ENCODE measurements at places on chromosomes 1 and 21.

GRCh38 chr1:229778794-229779193 lies 152.7 kb downstream of the URB2 start:
- no peak for DNase-seq

DNA sequence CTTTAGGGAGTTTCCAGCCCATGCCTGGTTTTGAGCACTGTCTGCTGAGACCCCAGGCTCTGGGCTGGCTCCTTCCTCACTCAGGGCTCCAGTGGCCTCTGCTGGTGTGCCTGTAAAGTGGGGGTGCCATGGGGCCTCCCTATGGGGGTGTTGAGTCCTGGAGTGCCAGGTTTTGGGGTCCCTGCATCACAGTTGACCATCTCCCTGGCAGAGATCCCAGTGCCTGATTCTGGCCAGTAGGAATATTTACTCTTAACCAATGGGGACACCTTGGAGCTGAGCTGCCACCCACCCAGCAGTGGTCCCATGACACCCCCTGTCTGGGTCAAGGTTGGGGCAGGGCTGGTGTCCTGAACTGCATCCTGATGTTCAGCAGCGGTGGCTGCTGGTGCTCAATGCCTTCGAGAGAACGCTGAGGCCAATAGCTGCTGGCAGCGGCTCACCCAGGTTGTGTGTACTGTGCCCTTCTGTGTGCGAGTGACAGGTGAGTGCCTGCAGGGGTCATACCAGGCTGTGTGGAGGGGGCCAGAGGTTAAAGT lies 9.6 kb upstream of the ZNF669 start:
- no peak for DNase-seq

DNA sequence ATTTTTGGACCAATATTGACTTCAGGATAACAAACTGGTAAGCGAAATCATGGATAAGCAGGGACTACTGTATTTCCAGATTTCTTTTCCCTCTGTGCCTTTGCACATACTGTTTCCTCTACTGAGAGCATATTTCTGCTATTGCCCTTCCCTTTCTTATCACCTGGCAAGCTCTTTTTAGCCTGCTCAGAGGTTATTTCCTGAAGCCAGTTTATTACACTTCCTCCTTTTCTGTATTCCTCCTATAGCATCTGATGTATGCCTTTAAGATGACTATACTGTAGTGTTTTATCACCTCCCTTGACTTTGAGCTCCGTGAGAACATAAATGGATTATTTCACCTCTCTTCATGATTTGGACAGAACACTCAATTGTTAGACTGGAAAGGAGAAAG lies 49.0 kb downstream of the MAGI3 start:
- DNase-seq, result no peak

- no peak for DNase-seq
These were observed 2.8 kb upstream of the SPSB1 start for GRCh38 chr1:9289711-9290485.

DNA sequence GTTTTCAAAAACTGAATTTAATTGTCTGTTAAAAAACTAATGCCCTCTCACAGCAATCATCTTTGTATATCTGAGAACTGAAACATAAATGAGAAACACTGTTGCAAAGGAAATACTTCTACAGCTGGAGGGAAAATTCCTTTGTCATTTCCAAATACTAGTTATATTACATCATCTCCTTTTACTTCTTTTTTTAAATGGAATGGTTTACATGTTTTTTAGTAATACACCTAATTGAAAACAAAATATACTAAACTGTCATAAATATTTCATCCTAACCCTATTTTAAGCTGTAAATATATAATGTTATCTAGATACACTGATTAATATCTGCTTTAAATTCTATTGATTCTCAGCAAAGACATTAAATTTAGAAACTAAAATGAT lies 19.1 kb downstream of the CDC42BPA start:
- DNase-seq, result no peak

DNA sequence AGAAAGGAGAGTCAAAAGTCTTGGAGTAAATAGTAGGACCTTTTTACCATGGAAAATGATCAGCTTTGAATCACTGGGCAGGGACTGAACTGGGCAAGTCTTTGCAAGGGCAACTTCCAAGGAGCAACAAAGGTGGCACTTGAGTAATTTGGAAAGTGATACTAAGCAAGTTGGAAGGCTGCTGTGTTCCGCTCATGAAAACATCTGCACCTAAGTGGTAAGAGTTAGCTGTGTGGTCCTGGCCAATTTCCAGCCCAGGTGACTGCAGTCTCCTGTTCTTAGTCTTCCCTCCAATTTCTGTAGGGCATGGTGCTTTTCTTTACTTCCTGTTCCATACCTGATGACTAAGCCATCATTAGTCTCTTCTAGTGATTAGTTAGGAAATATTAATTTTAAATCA lies 35.5 kb upstream of the PRDM2 start:
- no peak for DNase-seq

DNA sequence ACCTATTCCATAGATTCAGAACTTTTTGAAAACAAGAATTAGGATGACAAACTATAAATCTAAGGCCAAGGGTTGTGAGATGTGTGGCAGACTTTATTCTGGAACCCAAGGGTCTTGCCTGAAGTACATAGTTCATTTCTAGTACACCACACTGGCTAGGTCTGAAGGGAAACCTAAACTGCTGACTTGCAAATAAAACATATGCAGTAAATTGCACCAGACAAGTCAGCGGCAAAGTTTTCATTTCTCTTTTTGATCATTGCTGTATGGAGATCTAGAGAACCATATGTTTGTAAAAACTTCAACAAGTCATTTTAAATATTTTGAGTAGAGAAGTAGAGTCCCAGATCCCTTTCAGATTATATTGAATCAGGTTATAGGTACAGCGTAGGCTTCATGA lies 43.9 kb downstream of the TNFSF4 start:
- DNase-seq, result no peak

DNA sequence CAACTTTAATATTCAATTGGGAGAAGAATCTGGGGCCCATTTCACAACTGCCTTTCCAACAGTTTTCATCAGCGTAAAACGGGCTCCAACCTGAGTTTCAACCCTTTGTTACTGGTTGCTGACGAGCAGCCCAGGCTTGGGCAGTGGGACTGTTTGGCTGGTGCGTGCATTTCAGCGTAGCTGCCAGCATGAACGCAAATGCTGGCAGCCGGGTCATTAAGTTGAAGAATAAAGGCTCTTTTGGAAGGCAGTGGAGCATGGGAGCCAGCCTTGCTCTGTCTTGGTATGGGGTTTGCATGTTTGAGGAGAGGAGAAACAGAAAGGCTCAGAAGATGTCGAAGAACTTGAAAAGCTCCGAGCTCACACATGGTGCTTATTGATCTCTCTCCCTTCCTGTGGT lies 40.7 kb downstream of the WDR3 start:
- DNase-seq, result no peak

DNA sequence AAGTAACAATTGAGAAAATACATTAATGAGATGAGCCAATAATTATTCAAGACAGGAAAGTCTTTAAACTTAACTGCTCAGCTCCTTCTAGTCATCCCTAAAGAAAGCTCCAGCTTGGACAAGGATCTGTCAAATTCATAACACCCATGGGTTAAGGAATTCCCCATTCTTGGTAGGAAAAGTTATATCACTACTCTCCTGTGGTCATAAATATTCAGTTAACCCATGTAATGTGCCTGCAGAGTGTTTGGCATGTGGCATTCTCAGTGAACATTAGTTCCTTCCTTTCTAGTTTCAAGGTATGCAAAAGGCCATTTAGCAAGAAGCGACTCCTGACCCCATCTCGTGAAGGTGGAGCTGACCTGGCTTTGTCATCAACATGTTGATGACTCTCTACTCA lies 76.7 kb upstream of the VCAM1 start:
- DNase-seq, result no peak

DNA sequence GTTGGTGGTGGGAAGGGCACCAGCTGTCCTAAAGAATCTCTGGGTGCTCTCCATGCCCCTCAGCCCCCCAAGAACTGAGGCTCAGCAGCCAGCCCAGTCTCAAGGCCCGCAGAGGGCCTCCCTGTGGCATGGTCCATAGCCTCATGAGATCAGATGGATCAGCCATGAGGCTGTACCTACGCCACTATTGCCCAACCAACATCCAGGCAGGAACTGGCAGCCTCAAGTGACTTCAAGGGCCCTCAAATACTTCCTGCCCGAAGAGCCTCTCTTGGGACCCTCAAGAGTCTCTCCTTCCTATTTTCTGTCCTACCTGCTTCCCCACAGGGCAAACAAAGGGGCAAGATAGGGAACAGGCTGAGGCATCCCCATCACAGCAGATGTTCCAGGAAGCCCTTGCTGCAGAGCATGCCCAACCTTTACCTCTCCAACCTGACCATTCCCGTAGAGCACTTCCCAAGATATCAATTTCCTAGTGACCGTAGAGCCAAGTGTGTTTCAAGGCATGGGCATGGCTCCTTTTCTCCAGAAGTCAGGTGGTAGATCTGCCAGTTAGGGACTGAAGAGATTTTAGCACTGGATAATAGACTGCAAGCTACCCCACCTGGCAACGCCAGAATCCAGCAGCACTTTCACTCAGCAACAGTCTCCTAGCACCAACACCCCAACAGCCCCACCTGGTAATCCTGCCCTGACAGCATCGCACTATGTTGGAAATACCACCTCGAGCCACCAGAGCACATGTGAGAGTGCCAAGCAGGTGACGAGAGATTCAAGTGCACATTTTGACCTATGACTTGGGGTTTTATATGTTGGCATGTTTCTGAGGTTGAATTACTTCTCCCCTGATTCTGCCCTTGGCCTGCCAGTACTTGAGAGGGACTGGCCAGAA lies 13.7 kb upstream of the MFSD2A start:
- DNase-seq, result no peak

- no peak for DNase-seq
These were observed 164.9 kb upstream of the L1TD1 start for GRCh38 chr1:62029704-62030103.

DNA sequence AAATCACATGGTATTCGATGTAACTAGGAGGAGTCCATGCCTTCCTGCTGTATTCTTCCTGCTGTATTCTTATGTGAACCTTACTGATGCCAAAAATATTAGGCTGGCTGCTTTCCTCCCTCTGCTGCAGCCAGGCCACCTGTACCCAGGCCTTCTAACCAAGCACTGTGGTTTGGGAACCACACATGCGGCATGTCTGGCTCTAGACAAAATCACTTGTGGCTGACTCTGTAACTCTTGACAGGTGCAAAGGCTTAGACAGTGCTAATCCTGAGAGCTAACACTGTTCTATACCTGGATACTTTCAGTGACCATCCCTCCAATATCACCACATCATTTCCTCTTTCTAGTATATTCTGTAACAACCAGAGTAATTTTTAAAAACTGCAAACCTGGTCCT lies 67.7 kb downstream of the PCP4 start:
- no peak for DNase-seq

DNA sequence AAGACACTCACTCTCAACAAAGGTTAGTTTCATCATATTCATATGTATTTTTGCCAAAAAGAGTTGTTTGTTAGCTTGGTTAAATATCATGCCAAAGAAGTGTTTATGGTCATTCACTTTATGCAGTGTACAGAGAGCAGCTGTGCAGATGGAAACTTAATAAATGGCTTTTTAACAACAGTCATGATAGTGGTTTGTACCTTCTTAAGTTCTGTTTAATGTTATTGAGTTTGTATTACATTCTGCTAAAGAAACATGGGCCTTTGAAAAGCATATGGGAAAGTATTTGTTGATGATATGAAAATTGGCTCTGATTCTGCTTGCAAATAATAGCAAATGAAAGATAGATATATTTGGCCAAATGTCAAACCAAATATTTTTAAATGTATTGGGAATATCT lies 607.3 kb downstream of the NCAM2 start:
- no peak for DNase-seq

GRCh38 chr1:202081992-202082391 lies 40.7 kb upstream of the GPR37L1 start:
- DNase-seq, result no peak

DNA sequence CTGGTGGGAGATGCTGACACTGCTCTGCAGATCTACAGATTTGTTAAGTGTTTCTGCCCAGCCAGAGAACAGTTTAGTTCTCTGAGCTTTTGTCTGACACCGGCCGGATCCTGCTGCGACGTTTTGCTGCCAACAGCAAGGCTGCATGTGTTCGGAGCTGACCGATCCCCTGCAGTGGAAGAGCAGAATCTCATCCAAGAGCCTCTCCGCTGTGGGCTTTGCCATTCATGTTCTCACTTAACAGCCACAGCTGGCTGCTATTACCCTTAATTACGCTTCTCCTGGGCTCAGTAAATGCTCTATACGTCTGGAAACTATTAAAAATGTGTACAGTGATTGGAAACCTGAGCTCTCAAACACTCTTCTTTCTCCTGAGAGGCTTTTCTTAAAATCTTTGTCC lies 105.3 kb downstream of the BCAR3 start:
- DNase-seq, result no peak

GRCh38 chr1:163227126-163227525 lies 24.4 kb upstream of the RGS5 start:
- no peak for DNase-seq

GRCh38 chr21:29342363-29342957 lies 43.7 kb downstream of the BACH1 start:
- no peak for DNase-seq

DNA sequence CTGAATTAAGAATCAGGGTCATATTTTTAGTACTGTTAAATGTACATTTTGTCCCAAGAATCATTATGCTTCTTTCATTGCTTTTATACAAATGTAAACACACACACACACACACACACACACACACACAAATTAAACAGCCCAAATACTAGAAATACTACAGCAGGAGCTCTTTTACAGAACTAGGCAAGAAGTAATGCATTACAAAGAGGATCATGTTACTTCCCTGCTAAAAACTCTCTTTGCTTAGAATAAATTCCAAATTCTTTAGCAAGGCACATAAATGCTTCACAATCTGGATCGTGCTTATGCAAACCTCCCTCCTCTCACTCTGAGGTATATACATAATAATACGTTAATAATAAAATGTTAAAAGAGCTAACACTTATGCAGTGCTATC lies 720.4 kb upstream of the ADGRL4 start:
- DNase-seq, result no peak

GRCh38 chr1:117814856-117815797 lies 114.3 kb downstream of the GDAP2 start:
- DNase-seq, result no peak

- no peak for DNase-seq
These were observed 19.2 kb upstream of the SLAMF1 start for GRCh38 chr1:160666079-160666442.

DNA sequence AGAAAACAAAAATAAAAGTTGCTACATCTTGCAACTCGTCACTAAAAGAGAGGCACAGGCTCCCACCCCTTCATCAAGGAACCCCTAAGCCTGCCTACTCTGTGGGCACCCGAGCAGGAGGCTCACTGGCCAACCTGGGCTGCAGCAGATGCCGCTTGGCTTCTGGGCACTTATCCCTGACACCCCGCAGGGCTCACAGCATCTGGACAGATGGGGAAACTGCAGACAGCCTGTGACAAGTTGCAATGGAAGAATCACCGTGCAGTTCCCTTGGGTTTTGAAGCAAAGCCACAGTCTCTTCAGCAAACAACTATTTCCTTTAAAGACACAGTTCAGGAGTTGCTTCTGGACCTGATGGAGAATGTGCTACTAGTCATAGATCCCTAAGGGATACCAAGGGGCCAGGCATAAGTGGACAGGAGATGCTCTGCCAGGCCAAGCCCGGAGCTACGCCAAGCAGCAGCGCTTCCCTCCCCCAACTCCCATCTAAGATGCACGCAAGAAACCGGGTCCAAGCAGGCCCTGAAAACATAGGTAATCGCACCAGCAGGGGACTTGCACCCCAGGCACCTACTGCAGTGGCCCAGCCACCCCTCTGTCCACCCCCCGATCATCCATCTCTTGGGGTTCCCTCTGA lies 170.6 kb downstream of the NPHP4 start:
- no peak for DNase-seq

GRCh38 chr1:227685807-227686206 lies 49.3 kb downstream of the JMJD4 start:
- DNase-seq, result no peak

All from stimulated activated CD4-positive, alpha-beta T cell treated with anti-CD3 and anti-CD28 coated beads, Interleukin-1b, Interleukin-23, amount 100 ng/mL, for 1 hour (primary cell).